ENCODE measurements at places on chromosomes 7 and 10. TPM values are rescaled to one million over a fixed set of nuclear protein-coding genes. Genes with fewer than 3 reads are reported as not detected.

DNA sequence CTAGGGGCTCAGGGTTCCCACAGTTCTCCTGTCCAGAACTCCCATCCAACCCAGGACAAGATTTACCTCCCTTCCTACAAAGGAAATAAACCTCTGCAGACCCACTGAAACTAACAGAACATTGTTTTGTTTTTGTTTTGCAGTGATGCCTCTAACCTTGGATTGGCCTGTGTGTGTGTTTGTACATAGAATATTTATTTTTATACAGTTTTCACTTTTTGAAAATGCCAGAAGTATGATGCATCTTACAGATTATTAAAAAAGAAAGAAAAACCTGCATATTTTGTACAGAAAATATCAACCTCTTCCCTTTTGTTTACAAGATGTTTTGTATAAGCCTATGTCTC is 94.1 kb upstream of the MACROH2A2 start:
- ATAC-seq: no peak

DNA sequence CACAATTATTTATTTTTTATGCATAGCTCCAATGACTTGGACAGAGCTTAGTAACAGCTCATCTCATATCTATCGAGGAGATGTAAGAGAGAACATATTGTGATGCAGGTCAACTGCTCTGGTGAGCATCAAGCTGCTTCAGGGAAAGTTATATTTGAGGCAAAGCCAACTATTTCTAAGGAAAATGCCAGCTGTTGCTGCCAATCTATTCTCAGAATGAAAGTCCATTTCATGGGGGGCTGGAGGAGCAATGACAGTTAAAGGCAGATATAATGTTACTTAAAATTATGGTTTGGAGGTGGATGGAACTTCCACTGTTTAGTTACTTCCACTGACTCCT is 424.8 kb downstream of the KIF20B start:
- no peak for ATAC-seq

- no peak for ATAC-seq
Measured at GRCh38 chr10:119347181-119347974, 140.0 kb downstream of the GRK5 start.

GRCh38 chr7:39269034-39269433 is 291.3 kb downstream of the POU6F2 start:
- ATAC-seq: no peak

GRCh38 chr7:130941322-130942210 is 207.6 kb upstream of the KLF14 start:
- ATAC-seq: no peak

DNA sequence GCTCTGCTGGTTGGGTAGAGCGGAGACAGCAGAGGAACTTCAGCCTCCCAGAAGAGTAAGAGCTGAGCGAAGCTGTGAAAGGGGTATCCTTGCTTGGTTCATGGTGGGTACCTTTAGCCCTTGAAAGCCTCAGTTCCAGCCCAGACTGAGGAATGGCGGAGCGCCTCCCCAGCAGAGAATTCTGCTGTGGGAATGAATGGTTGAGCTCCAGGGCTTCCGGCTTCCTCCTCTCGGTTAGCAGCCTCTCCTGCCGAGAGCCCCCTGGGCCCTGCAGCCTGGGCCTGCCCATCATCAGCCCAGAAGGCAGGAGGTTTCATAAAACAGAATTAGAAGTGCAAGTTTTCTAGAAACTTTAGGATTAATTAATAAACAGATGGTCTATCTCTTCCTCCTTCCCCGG is 79.9 kb upstream of the ANLN start:
- no peak for ATAC-seq

DNA sequence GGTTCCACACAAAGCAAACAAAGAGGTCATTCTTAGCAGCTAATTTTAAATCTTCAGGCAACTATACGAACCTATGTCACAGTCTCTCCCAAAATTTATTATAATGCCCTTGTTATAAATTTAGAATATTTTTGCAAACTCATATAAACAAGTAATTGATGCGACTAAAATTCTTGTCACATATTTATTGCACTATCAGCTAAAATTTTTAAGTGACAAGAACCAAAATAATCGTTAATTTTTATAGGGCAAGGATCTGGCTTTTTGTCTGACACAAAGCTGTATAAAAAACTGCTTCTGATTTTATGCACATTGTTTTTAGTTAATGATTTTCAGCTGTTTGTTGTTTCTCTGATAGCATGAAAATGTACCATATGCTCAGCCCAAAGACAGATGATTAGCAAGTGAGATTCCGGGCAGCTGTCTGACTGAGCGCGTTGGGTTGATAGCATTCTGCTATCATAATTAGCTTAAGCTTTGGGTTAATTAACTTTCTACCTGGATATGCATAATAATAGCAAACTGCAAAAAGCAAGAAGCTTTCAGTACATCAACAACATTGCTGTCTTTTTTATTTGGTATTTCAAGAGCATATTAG is 136.0 kb downstream of the MGMT start:
- ATAC-seq: no peak

- no peak for ATAC-seq
Measured at GRCh38 chr7:150736864-150737263, 354 bp upstream of the GIMAP5 start.

DNA sequence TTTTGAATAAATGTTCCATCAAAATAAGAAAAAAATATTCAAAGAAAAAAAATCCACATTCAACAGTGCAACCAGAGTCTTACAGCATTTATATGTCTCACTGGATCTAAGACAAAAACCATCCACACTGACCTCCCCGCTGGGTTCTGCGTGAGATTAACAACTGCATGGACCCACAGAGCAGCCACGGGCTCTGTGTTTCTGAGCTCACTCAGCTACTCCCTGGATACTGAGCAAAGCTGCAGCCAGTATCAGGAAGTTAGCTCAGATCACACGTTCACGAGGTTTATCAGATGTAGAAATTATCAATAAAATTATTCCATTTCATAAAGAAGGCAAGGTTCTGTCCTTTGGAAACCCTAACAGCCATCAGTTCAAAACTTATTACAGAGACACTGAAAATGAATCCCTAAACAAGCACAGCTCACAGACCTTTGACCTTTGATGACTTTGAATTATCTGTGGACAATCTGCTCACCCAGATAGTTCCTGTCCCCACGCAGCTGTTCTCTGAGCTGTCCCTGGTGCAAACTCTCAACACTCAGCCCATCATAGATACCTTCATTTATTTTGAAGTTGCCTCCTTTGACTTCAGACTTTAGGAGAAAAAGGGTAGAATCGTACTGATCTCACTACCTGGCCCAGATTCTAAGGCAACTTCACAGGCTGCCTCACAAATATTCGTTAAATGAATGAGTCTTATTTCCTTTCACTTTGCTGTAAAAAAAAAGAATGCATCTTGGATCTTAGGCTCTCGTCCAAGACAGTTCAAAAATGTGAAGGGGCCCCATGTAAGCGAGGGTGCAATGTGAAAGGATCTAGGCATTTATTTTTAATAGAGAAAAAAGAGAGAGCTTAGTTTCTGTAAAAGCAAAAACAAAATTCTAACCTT is 67.7 kb upstream of the SVIL start:
- peak; percentile 53 for ATAC-seq

DNA sequence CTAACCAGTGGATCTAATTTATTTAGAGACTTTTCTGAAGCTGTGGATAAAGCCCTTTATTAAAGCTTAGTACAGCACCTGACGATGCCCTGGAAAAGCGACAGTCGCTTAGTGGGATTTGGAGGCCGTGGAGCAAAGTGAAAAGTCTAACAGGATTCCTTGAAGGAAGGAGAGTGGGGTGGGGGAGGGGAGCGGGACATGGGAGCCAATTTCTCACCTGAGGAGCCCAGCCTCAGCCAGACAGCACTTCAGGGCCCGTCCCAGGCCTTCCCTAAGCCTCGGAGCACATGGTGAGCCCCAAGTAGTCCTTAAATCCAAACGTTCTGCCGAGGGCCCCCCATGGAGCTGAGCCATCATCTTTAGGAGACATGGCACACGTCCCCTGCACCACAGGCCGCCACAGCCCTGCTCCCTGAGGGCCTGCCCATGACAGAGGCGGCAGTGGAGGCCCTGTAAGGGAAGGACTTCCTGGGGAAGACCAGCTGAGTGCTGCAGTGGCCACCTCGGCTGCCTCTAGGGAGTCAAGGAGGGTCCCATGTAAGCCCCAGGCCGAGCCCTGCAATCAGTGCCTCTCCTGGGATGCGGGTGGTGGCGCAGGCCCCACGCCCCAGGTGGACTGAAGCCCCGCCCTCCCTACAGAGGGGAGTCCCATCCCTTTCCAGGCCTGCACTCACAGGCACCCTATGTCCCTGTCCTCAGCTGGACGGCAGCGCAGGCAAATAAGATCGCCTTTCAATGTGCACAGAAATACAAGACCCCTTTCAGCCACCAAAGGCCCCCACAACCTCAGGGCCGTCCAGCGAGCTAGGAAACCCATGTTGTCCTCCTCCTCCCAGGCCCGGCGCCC is 187.0 kb downstream of the MAD1L1 start:
- no peak for ATAC-seq

GRCh38 chr7:128112781-128113221 is 81.6 kb upstream of the LRRC4 start:
- no peak for ATAC-seq

DNA sequence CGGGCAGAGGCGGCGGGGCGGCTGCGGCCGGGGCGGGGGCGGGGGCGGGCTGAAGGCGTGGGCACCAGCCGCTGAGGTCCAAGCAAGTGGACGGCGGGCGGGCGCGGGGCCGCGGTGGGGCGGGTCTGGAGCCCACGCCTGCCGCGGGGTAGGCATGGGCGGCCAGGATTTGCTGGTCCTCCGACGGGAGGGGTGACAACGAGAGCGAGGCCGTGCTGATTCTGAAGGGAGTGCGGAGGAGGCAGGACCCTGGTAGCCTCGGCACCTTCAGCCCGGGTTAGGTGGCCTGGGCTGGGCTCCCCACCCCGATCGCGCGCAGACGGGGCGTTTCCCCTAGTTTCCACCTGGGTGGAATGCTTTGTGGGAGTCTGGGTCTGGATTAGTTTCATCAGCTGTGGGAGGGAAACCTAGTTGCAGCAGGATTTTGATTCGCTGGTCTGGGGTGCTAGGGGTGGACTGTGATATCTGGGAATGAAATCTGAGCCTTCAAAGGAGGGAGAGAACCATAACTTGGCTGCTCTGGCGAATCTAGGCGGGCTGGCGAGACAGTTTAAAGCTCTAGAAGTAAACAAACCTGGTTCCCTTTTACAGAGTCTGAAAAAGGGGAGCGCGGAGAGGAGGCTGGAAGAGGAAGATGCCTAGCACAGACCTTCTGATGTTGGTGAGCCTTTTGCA is 609 bp downstream of the SGPL1 start:
- peak; percentile 80 for ATAC-seq

DNA sequence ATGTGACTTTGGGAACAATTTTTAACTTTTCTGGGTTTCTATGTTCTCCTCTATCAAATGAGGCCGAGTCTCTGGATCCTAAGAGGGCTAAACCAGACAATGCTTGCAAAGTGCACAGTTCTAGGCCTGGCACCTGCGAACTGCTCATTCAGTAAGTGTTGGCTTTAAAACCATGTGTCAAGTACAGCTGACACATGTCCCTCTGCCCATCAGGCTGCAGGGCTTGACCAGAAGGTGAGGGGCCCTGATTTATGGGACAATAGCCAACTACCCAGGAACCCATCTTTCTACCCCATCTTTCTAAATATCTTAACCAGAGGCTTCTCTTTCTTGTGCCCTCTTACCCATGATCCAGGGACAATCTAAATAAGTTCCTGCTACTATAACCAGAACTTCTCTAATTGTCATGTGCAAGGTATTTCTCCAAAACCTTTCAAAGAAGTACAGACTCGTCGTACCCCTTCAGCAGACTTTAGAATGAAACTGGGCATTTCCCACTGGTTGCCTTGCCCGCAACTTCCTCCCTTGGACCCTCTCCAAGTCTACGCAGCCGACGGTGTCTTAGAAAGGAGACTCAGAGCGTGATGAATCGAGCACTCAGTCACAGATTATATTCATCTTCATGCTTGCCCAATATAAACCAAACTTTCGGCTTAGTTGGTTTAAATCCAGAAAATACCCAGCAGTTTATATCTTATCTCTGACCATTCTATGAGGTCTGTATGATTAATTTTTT is 69.8 kb upstream of the STEAP1B start:
- ATAC-seq: no peak

DNA sequence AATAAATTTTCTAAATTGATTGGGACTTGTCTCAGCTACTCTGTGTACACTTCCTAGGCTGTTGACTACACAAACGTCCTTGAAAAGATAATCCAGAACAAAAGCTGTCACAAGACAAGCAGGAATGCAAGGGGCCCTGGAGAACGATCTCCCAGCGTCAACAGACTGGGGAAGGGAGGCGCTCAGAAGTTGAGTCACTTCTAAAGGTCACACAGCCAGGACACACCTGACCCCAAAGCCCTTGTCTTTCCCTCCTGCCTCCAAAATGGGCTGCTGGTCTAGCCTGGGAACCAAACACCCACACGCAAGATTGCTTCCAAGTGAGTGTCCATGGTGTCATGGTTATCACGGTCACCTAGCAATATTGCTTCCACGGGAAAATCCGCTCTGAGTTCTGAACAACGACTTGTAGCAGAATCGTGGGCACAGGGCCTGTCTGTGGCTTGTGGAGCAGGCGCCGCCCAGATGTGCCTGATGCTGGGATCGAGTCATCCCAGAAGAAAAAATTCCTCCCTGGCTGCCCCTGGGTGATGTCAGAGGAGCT is 49.8 kb downstream of the SPOCK2 start:
- ATAC-seq: no peak

GRCh38 chr7:97868314-97868713 is 3.9 kb downstream of the ASNS start:
- ATAC-seq: no peak

GRCh38 chr10:36446881-36447280 is 678.5 kb upstream of the ANKRD30A start:
- ATAC-seq: no peak

Gene MYOZ1
- total RNA-seq: not detected

Gene STOX1
- total RNA-seq: 19.1 TPM

Gene ITGB8
- 26.4 TPM for total RNA-seq

Gene AKR1C2
- 16.7 TPM for total RNA-seq

Gene TFR2
- total RNA-seq: not detected

Gene ANKRD7
- 2.9 TPM for total RNA-seq

Gene SRGN
- 66.7 TPM for total RNA-seq

Gene GRID2IP
- total RNA-seq: not detected

Gene PANK1
- 3.6 TPM for total RNA-seq

Gene FAM25G
- total RNA-seq: not detected

Gene STEAP4
- 35.9 TPM for total RNA-seq

Gene C7orf33
- total RNA-seq: not detected

Data from gastroesophageal sphincter (tissue), 4 donors.